ENCODE measurements at places on chromosomes 6 and 20. TPM values are rescaled to one million over a fixed set of nuclear protein-coding genes. Genes with fewer than 3 reads are reported as not detected.

- no peaks in the 10 kb centered on the region for H3K27me3 ChIP-seq
- no peak overlapping the region for H3K27ac ChIP-seq
- H3K36me3 ChIP-seq, result no peaks in the 10 kb centered on the region
- H3K4me3 ChIP-seq, result no peak overlapping the region
- no peaks in the 10 kb centered on the region for H3K4me1 ChIP-seq
These were observed 180.9 kb downstream of the SAMD5 start for GRCh38 chr6:147689398-147689797.

The SPATA25 gene
- 4.2 TPM for total RNA-seq

The SRC gene
- 25.0 TPM for total RNA-seq

DNA sequence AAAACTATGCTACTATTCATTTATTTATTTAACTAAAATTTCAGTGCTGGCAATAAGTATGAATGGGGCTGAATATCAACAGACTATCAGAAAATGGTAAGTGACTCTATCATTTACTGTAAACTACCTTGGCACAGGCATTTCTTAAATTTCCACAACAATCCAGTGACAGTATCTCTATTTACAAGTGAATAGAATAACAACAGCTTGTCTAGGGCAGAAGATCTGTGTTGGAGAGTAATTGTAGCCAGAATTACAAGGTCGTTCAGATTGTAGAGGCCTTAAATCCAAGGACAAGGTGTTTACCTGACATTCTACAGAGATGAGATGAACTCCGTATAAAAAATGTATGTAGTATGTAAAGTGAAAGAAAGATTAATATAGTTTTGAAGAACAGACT lies 193.8 kb upstream of the SIM1 start:
- H3K27me3 ChIP-seq, result no peaks in the 10 kb centered on the region
- H3K4me3 ChIP-seq, result no peak overlapping the region
- no peak for DNase-seq
- no peaks in the 10 kb centered on the region for H3K36me3 ChIP-seq
- no peak overlapping the region for H3K27ac ChIP-seq

GRCh38 chr6:140500849-140501248 lies 1126.4 kb upstream of the CITED2 start:
- H3K27me3 ChIP-seq, result no peaks in the 10 kb centered on the region
- H3K27ac ChIP-seq, result no peak overlapping the region

- no peak overlapping the region for H3K27ac ChIP-seq
- H3K36me3 ChIP-seq, result no peaks in the 10 kb centered on the region
- H3K27me3 ChIP-seq, result no peaks in the 10 kb centered on the region
- H3K4me3 ChIP-seq, result no peak overlapping the region
- H3K4me1 ChIP-seq, result no peaks in the 10 kb centered on the region
These were observed 522.0 kb upstream of the MAN1A1 start for GRCh38 chr6:119871520-119871919.

DNA sequence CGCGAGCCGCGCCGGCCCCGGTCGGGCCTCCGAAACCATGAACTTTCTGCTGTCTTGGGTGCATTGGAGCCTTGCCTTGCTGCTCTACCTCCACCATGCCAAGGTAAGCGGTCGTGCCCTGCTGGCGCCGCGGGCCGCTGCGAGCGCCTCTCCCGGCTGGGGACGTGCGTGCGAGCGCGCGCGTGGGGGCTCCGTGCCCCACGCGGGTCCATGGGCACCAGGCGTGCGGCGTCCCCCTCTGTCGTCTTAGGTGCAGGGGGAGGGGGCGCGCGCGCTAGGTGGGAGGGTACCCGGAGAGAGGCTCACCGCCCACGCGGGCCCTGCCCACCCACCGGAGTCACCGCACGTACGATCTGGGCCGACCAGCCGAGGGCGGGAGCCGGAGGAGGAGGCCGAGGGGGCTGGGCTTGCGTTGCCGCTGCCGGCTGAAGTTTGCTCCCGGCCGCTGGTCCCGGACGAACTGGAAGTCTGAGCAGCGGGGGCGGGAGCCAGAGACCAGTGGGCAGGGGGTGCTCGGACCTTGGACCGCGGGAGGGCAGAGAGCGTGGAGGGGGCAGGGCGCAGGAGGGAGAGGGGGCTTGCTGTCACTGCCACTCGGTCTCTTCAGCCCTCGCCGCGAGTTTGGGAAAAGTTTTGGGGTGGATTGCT lies 1.3 kb downstream of the VEGFA start:
- peak overlapping the region; percentile 74 for H3K27ac ChIP-seq
- DNase-seq, result peak; percentile 78
- H3K4me1 ChIP-seq, result peaks cover 19% of the 10 kb centered on the region
- peak overlapping the region; percentile 78 for H3K4me3 ChIP-seq

DNA sequence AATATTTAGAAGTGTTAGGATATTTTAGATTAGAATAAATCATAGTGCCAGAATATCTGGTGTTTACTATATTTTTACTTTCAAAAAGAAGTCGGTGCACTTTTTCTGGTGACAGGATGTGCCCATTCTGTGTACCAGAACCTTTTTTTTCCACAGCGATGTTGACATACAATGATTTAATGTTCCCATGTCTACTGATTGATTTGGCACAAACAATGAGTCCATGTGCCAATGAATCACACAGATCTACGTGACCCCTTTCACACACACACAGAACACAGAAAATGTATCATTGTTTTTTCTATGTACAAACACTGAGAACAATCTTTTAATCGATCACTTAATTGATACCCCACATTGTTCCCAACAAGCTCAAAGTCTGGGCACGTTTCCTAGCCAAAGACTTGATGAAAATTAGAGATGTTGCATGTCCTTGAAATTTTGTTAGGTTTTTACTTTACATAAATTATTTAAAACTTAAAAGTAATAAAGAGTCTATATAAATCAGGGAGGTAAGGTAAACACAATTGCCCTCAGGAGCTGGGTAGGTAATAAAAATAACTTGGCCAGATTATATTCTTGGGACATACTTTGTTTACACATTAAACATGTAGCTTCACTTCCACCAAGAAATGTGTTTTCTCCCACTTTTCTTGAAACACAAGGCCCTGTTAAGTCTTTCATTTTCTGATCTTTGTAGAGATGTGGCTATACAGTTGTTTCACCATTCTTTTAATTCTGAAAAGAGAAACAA lies 36.4 kb upstream of the SOX4 start:
- H3K27me3 ChIP-seq, result no peaks in the 10 kb centered on the region
- H3K4me1 ChIP-seq, result no peaks in the 10 kb centered on the region
- DNase-seq, result no peak

DNA sequence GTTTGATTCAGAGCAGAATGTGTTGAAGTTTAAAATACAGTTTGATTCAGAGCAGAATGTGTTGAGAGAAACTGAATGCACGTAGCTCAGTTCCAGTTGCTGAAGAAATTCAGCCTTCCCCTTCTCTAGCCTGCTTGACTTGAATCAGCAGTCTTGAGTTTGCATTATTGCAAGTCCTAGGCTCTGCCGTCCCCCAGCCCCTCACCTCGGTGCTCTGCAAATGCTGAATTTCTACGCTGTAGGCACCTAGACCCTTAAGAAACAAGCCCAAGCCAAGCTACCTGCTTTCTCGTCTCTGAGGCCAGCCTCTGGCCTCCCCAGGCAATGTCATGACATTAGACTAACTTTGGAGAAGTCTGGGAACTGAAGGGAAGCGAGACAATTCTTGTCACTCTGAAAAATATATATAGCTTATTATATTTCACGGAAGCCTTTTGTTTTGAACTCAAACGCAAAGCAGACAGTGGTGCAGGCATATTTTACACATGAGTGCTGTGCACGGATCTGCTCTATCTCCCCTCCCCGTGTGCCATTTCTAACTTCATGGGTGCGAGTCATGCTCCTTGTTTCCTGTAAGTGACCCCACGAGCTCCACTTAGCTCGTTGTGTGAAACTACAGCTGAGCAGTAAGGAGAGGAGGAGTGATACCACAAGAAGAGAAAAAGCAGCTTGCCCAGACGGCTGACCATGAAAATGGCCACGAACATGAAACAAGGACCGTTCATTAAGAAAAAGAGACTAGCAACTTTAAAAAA lies 71.4 kb upstream of the DUSP22 start:
- no peak for DNase-seq
- no peaks in the 10 kb centered on the region for H3K36me3 ChIP-seq
- no peaks in the 10 kb centered on the region for H3K4me1 ChIP-seq
- H3K27me3 ChIP-seq, result no peaks in the 10 kb centered on the region
- H3K4me3 ChIP-seq, result no peak overlapping the region

The PACSIN1 gene
- total RNA-seq, result 0.47 TPM

The VNN1 gene
- 1.3 TPM for total RNA-seq

- no peaks in the 10 kb centered on the region for H3K27me3 ChIP-seq
- H3K4me1 ChIP-seq, result no peaks in the 10 kb centered on the region
- no peaks in the 10 kb centered on the region for H3K36me3 ChIP-seq
- DNase-seq, result no peak
- no peak overlapping the region for H3K27ac ChIP-seq
These were observed 99.8 kb upstream of the ADGRF1 start for GRCh38 chr6:47141963-47142362.

- no peak overlapping the region for H3K27ac ChIP-seq
- peak; percentile 39 for DNase-seq
- H3K4me1 ChIP-seq, result no peaks in the 10 kb centered on the region
- no peaks in the 10 kb centered on the region for H3K36me3 ChIP-seq
- H3K4me3 ChIP-seq, result no peak overlapping the region
These were observed 55.5 kb upstream of the SGK1 start for GRCh38 chr6:134373282-134373922.
